Left kidney (tissue), 8 donors: ENCODE measurements at places on chromosomes 2 and 18. TPM values are rescaled to one million over a fixed set of nuclear protein-coding genes. Genes with fewer than 3 reads are reported as not detected.

Gene ALPG
- not detected for polyA plus RNA-seq

Gene SERPINB2
- 0.10 TPM for polyA plus RNA-seq

- no peak for DNase-seq
Measured at GRCh38 chr2:240626531-240627300, 1.4 kb downstream of the GPR35 start.

Gene KYNU
- 5.3 TPM for polyA plus RNA-seq

DNA sequence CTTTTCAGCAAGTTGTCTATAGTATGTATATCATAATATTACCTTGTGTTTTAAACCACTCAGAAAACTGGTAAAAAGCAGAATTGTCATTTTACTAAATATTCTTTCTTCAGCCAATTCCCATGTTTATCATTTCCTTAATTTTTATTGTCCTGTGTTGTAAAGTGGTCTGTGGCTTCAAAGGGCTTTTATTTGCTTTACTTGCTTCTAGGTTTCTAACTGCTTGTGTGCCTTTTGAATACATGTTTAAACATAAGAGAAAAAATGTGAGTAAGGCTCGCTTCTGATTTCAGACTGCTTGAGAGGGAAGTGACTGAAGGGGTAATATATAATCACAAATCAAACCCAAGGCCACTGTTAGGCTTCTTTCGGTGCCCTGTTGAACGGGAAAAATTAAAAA is 407.5 kb upstream of the NRP2 start:
- DNase-seq: no peak

GRCh38 chr2:120064664-120065063 is 51.8 kb downstream of the EPB41L5 start:
- no peak for DNase-seq

DNA sequence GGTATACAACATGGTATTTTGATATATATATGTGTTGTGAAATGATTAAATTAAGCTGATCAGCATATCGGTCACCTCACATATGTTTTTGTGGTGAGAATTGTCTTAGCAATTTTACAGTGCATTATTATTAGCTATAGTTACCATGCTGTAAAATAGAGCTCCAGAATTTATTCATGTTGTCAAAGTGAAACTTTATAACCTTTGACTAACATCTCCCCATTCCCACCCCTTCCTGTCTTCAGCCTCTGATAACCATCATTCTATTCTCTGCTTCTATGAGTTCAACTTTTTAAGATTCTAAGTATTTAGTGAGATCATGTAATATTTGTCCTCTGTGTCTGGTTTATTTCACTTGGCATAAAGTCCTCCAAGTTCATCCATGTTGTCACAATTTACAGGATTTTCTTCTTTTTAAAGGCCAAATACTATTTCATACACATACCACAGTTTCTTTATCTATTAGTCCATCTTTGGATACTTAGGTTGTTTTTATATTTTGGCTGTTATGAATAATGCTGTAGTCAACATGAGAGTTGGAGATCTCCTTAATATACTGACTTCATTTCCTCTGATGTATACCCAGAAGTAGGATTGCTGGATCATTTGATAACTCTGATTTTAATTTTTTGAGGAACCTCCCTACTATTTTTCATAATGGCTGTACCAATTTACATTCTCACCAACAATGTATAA is 30.3 kb downstream of the NCOA1 start:
- no peak for DNase-seq

- no peak for DNase-seq
Measured at GRCh38 chr18:59011786-59012185, 127.9 kb upstream of the SEC11C start.

Gene CLASP1
- 54.6 TPM for polyA plus RNA-seq

DNA sequence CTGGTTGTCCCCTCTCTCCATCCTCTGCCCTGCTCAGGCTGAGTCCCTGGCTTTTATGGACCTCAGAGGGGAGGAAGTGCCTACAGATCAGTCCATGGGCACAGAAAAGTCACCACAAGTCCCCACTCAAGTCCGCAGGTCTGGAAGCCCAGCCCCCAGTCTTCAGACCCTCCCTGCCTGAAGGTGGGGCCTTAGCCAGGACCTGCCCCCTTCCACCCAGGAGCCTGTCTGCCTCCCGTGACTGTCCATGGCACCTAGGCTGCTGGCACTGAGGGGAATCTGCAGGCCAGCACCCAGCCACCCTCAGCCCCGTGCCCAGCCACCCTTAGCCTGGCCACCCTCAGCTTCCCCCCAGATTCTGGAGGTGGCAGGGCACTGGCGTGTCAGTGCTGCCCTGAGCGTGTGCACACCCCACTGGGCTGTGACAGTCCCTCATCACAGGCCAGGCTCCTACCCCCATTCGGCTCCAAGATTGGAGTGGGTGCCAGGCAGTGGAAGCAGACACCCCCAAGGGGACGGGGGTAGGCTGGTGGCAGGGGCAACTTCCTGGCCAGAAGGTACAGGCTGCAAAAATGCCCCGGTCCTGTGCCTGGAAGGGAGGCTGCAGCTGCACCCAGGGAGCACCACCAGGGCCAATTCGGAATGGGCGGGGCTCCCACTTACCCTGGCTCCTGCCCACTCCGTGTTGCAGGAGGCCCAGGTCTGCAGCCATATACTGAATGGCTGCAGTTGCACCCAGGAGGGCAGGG is 154.7 kb upstream of the RMP24 start:
- no peak for DNase-seq

DNA sequence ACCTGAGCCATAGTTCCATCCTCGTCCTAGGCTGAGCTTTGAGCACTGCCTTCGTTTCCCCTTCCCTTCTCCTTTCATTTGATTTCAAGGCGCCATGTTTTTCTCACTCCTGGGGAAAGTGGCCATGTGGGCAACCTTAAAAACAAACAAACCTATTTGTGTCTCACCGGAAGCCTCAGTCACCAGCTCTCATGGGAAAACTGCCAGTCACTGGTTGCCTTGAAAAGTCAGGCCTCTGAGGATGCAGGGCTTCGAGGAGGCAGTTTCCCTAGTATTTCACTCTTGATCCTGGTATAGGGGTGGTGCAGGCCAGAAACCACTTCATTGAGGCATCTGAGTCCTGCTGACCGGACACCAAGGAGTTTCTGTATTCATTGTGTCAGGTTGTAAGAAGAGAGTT is 59.2 kb upstream of the TRIB2 start:
- no peak for DNase-seq

DNA sequence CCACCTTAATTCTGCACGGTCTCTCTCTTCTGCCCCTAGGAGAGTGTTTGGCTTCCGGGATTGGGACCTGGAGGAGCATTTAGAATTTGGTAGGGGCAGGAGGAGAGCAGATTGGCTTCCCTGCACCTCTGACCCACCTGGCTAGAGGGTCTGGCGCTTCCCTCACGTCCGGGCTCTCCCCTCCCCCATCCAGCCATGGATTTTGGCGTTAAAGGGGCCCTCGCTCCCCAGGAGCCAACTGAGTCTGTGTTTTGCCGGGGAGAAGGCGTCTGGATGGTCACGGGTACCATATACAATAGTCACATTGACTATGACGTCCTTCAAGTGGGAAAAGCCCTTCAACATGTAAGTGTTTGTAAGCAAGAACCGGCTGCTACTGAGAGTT is 6.6 kb downstream of the HOXD3 start:
- DNase-seq: no peak

DNA sequence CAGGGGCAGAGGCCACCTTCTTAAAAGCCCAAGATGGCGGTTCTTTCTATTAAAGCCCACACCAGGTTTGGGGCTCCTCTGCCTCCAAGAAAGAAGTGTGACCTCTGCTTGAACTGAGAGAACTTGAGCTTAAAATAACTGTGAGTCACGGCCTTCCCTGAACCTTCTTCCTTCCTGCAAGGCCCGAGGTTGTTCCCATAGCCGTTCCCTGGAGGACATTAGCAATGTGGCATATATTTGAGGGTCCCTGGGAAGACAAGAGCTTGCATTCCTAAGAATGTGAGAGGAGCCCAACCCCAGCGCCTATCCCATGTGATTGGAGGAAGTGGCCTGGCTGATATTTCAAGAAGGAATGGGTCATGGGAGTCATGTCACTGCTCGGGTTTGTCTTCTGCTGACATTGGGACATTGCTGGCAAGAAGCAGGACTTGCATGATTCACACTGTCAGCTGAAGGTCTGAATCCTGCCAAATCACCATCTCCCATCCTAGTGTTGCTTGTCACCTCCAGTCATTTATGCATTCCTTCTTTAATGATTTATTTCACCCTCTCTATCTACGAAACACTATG is 168.1 kb downstream of the TRIB2 start:
- DNase-seq: no peak

DNA sequence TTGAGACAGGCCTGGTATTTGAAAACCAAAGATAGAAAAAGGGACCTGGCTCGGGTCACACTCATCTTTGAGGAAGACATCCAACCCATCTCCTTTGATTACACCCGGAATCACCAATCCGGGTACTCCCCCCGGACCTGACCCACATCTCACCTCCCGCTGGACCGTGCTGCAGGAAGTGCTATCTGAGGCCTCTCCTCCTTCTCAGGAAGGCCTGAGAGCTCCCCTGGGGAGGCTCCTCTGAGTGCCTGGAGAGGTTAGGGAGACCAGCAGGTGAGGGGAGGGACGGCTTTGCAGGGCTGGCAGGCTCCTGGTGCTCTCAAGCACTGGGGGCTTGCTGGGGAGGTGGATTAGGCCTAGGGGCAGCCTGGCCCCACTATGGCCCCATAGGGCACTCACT is 170.9 kb downstream of the ACKR3 start:
- no peak for DNase-seq

- DNase-seq: no peak
Measured at GRCh38 chr2:82055846-82056245, 1751.3 kb upstream of the LRRTM1 start.

GRCh38 chr2:152493945-152494528 is 159.1 kb downstream of the FMNL2 start:
- DNase-seq: no peak

DNA sequence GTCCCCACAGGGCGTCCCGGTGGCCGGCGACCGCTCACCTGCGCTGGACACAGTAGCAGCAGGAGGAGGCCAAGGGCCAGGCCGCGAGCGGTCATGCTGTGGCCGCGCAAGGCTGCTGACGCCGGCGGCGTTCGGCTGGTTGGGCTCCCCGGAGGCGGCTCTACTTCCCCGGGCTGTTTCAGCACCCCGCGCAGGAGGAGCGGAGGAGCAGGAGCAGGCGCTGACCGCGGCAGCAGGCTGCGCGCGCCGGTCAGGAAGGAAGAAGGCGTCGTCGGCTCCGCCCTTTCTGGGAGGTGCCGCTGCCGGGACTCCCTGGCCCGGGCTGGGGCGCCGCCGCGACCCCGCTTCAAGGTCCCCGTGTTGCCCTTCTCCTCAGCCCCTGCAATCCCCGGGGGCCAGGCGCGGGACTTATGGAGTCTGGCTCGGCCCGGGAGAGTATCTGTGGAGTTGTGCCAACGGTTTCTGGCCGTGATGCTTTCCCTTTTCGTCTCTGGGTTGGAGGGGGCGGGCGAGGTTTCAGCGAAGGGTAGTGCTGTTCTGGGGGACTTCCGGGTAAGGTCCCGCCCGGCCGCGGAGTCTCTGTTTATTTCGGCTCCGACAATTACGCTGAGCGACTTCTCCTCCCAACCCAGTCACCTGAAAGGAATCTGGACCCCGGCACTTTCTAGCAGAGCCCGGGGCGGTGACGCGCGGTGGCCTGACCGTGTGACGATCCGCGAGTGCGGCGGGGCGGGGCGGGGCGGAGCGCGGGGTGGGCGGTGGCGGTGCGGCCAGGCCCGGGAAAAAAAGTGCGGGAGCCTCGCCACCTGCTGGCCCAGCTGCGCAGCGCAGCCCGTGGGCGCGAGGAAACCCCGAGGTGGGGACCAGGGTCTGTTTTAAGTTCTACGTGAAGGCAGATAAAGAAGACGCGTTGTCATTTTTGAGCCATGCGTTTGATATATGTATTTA is at the start of gene NPC1:
TSS of gene NPC1 (minus strand) at position 258 of the 948 bp plus-strand sequence. CDS start at position 95, 163 bp downstream.
- peak; percentile 91 for DNase-seq

- no peak for DNase-seq
Measured at GRCh38 chr2:62826141-62826540, 120.6 kb downstream of the EHBP1 start.

DNA sequence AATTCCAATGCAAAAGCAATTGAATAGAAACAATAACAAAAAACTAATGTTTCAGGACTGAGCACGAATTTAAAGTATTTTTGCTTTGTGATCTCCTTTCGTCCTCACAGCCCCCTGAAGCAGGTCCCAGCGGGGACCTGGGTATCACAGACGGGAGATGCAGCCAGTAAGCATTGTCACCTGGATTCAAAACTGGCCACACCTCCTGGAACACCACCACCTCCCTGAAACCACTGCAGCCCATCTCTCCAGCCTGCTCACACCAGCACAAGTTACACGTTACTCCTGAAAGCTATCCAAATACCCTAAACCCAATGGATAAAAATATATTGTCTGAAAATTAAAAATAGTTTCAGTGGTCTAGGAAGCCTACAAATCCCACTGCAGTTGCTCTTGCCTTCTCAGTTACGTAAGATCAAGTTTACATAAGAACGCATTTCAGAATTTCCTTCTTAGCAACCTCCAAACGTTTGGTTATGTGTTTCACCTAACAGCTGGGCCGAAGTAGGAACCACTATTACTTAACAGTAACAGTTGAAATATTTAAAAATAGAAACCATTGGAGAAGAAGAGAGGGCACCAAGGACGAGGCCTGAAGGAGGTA is 178.0 kb downstream of the HDAC4 start:
- DNase-seq: no peak

GRCh38 chr2:59176737-59177136 is 935.6 kb upstream of the FANCL start:
- DNase-seq: no peak

DNA sequence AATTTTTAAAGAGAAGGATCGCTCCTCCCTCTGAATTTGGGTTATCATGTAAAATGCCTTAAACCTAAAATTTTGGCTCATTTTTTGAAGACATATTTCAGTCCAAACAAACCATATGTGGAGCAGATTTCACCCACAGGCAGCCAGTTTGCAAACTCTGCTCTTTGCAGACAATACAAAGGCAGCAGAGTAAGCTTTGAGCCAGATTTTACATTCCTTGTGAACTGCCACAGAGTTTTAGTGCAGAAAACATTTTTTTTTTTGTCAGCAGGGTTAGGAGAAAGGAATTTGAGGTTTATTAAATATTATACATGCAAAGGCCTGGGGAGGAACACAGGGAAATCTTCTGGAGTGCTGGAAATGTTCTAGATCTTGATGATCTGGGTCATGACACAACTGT is 171.9 kb upstream of the FN1 start:
- DNase-seq: no peak

DNA sequence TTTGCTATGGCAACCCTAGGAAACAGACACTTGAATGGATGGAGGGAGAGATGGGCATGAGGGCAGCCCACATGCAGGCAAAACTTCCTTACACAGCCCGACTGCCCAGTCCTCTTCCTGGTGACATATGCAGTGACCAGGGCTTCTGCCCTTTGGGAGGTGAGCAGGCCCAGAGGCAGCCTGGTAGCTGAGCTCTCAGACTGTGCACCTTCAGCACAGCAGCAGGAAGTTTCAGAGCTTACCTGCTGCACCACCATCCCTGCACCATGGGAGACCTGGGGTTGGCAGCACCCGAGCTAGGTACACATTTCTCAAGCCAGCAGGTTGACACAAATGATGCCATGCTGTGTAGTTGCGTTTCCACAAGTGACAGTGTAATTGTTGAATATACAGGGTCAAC is 97.6 kb upstream of the LMAN1 start:
- no peak for DNase-seq

Gene SCYGR4
- polyA plus RNA-seq: not detected
